ENCODE measurements at places on chromosomes 12 and 14.

GRCh38 chr14:69643430-69644200 is 32.2 kb downstream of the SUSD6 start:
- peak; percentile 60 for DNase-seq

GRCh38 chr12:88057994-88058718 is 29.0 kb upstream of the C12orf50 start:
- no peak for DNase-seq

DNA sequence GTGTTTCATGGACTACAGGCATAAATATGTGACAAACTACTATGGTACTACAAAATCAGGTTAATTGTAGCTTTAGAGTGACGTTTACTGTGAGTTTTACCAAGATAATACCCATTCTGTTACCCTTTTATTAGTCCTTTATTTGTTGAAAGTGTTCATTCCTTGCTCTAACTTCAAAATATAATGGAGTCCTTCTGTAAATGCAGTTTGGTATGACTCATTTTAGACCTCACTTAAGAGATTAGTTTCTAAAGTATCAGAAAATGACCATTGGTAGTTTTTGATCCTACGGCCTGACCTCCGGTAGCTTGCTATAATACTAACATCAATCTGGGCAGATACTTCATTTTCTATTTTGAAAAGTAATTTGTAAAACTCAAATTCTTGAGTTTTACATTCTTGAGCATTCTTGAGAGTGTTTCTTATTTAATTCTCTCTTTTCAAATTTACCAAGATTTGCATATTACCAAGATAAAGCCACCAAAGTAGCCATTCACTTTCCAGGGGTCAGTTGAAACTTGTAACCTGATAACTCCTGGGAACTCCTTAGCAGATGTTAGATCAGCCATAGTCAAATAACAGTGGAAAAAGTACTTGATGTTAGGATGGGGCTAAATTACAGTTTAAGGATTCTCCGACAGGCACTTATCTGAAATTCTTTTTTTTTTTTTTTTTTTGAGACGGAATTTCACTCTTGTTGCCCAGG is 4.2 kb downstream of the HSPA2 start:
- no peak for DNase-seq

DNA sequence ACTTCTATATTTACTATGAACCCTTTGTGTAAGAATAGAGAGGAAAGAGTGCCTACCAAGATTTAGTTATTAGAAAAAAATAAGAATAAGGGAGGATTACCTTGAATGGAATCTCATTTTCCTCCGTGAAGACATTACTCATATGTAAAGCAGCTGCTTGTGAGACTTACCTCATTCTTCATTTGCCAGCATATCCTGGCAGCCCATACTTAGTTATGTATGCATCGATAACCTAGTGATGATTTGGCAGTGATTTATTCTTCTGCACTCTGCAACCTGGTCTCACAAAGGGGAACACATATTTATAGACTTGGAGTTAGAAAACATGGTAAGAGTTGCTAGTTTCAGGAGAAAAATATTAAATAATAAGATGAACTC is 56.8 kb downstream of the LRFN5 start:
- DNase-seq: no peak

DNA sequence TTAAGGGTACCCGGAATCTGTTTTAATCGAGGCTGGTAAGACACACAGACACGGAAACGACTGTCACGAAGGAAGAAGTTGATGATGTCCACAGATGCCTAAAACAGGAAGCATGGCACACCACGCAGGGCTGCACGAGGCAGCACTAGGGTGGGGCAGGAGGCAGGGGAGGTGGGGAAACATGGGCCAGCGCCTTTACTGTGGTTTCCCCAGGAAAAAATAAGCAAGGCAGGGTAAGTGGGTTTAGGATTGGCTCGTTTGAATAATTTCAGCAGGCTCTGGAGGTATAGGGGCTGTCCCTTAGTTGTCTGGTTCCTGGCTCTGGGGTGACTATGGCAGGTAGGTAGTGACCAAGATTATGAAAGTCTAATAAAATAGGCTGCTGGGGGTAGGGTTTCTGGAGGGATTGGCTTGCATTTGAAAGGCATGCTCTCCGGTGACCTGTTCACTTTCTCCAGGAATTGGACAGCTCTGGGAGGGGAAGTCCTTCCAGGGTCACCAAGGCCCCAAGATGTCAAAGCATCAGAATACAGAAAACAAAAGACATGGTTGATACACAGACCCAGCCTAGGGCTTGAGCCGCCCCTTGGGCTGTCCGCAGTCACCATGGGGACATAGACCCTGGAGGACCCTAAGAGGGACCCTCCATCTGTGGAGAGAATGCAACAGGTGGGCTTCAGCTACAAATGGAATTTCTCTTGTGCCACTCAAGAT is 35.3 kb downstream of the MAP1LC3B2 start:
- peak; percentile 30 for DNase-seq

DNA sequence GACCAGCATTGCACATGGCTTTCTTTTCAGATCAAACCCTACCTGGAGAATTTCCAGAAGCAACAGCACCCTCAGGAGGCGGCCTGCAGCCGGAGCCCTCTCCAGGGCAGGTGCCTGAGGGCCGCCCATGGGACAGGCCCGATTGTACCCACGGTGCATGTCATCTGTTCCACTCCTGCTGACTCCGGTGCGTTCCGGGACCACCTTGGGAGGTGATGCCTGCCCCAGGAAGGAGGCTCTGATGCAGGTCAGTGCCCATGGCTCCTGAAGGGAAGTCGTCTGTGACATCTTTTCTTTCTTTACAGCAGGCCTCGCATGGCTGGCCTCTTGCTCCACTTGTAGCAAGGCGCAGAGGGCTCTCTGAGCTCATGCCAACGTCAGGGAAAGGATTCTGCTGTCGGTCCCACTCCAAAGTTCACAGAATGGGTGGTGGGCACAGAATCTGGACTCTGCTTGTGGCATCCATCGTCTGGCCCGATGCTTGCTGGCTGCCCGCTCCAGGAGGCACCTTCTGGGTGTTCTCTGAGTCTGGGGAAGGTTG is 160.7 kb upstream of the RTL1 start:
- DNase-seq: no peak

DNA sequence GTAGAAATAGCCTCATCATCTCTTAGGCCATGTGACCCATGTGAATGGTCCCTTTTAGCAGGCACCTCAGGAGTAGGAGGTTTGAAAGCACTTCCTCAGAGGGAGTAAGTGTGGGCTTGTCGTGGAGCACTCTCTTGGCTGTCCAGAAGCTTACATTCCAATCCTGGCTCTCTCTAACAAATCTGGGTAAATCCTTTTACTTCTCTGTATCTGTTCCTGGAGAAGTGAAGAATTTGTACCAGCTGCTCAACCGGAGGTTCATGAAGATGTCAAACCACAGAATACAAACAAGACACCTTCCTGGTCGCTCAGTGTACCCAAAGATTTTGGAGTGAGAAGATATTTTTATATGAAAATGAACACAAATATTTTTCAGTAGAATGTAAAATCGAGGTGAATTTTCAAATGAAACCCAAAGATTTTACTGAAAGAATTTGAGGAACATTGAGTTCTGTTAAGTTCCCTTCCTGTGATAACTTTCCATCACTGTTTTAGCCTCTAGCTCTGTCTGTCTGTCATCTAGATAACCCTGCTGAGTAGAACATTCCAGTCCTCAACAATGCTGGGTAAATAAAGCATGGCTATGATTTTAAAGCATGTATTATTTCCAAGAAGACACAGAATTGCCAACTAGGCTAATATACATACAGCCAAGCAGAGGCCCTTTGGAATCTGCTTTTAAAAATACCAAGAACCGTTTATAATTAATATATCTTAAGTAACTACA is 263.9 kb upstream of the RGS6 start:
- DNase-seq: no peak

- peak; percentile 25 for DNase-seq
These were observed 137.8 kb downstream of the ADGRD1 start for GRCh38 chr12:131091413-131091975.

GRCh38 chr12:115574826-115575225 is 702.7 kb downstream of the MED13L start:
- DNase-seq: no peak

DNA sequence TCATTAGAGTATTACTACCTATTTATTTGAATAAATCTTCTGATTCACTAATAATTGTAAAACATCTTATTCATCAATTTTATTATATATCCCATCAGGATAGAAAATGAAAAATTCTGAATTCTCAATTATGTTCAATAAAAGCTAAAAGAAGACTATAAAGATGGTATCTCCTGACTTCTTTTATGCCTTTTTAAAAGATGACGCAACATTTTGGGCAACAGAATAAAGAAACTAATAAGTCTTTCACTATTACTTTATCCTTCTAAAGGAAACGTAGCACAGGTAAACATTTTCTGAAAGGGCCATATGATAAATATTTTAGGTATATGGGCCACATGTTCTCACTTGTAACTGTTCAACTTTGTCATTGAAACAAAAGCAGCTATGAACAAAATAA is 10.1 kb upstream of the ATXN7L3B start:
- DNase-seq: no peak

- no peak for DNase-seq
These were observed 7.0 kb downstream of the APOLD1 start for GRCh38 chr12:12792421-12792820.

DNA sequence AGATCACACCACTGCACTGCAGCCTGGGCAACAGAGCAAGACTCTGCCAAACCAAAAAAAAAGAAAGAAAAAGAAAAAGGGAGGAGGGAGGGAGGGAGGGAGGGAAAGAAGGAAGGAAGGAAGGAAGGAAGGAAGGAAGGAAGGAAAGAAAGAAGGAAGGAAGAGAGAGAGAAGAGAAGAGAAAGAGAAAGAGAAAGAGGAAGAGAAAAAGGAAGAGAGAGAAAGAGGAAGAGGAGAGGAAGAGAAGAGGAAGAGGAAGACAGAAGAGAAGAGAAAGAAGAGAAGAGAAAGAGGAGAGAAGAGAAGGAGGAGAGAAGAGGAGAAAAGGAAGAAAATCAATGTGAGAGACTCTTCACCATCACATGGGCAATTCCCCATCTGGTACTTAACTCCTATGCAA is 57.6 kb upstream of the CRACR2A start:
- no peak for DNase-seq

GRCh38 chr14:103346286-103346685 is 12.2 kb downstream of the EIF5 start:
- no peak for DNase-seq

DNA sequence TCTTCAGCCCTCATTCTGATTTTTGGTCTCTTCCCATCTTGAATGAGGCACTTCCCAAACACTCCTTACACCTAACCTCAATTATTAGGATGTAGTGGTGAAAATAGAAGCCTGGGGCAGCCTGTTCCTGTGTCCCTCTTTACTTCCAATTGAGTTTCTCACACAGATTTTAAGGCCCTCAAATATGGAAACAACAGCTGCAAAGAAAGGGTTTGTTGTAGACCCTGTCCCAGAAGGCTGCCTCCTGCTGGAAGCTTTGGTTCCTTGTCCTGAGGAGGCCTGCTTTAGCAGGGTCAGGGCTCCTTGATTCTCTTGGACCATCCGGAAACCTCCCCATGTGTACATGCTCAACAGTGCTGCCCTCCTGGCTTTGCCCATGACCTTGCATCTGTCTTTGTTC is 101.3 kb downstream of the TGFB3 start:
- DNase-seq: no peak

GRCh38 chr14:92848887-92849286 is 54.8 kb downstream of the GOLGA5 start:
- no peak for DNase-seq

DNA sequence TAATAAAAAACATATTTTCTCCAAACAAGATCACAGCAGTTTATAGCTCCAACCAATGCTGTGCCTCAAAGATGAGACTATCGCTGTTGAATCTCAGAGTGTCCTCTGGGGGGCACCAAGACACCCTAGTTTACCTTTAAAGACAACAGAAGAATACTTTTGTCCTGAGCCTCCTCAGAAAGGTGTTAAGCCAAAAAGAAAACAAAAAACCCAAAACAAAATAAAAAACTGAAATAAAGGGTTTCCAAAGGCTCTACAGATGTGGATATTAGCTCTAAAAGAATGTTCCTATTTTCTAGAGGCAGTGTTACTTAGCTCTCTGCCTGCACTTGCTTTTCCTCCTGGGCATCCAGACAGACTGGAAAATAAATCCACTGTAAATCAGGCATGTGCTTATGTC is 86.9 kb upstream of the TTC7B start:
- DNase-seq: peak; percentile 48

DNA sequence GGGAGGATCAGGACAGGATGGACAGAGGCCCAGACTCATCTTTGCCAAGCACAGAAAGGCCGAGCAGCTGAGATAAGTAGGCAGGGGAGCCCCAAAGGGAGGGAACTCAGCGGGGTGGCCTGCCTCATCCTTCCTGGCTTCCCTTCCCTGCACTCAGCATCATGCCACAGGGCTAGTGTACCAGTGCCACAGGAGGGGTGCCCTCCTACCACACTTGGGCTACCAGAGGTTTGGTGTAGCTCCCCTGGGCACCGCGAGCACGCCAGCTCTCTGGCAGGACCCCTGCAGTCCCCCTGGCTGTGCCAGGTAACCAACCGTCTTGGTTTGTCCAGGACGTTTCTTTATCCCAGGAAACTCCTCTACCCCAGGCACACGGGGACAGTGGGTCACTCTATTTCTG is 123.5 kb downstream of the ESRRB start:
- DNase-seq: no peak

GRCh38 chr14:86091811-86092210 is 561.9 kb downstream of the FLRT2 start:
- DNase-seq: no peak

- no peak for DNase-seq
These were observed 183.3 kb downstream of the CCDC59 start for GRCh38 chr12:82174936-82175335.

DNA sequence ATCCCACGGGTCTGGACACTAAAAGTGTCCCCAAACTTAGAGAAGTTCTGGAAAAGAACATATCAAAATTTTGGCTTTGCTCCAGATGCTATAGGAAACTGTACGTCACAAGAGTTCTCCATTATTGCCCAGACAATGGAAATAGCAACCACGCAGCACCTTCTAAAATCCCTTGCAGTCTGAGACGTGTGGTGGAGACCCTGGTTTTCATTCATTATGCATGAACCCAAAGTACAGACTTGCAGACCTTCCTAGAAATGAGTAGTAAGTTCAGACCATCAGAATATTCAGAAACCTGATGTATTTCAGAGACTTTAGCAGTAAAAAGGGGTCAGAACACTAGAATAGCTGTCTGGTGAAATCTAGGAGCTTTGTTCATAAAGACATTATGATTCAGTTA is 50.0 kb upstream of the BCL2L14 start:
- no peak for DNase-seq

DNA sequence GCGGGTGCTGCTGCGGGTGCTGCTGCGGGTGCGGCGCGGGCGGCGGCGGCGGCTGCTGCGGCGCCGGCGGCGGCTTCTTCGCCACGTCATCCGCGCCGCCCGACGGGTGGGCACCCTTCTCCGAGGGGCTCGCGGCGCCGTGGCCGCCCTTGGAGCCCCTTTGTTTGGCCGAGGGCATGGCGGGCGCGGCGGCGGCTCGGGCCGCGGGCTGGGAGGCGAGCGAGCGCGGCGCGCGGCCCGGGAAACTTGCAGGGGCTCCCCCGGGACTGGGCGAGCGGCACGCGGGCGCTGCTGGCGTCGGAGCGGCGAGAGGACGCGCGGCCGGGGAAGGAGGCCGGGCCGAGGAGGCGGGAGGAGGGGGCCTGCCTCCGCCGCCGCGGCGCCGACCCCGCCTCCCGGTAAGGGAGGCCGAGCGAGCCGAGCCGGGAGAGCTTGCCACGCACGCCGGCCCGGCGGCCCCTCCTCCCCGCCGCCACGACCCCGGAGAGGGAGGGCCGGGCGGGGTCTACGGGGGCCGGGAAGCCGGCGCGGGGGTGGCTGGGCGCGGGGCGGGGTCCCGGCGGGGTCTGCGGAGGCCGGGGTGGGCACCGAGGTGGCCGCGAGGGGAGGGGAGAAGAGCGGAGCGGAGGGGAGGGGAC is at the start of gene CKAP4:
Gene CKAP4, minus strand, starts transcription at position 347 of the 638 bp plus-strand sequence. Its CDS starts 169 bp downstream, at position 178.
- DNase-seq: peak; percentile 65

GRCh38 chr14:84017495-84017894 is 1512.4 kb upstream of the FLRT2 start:
- DNase-seq: no peak

All from stimulated activated naive CD8-positive, alpha-beta T cell treated with anti-CD3 and anti-CD28 coated beads, Interleukin-15, amount 100 ng/mL, for 72 hours (primary cell).